ENCODE measurements at places on chromosomes 6 and 20.

DNA sequence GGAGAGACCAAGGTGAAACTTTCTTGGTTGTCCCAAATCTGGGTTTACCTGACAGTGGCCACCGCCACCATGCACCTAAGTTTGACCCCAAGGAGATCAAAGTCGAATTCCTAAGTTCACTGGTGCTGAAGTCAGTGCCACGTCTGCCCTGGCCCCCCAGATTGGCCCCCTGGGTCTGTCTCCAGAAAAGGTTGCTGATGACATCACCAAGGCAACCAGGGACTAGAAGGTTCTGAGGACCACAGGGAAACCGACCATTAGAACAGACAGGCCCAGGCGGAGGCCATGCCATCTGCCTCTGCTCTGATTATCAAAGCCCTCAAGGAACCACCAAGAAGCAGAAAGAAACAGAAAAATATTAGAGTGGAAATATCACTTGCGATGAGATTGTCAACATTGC lies 91.2 kb downstream of the DLL1 start:
- DNase-seq, result no peak

DNA sequence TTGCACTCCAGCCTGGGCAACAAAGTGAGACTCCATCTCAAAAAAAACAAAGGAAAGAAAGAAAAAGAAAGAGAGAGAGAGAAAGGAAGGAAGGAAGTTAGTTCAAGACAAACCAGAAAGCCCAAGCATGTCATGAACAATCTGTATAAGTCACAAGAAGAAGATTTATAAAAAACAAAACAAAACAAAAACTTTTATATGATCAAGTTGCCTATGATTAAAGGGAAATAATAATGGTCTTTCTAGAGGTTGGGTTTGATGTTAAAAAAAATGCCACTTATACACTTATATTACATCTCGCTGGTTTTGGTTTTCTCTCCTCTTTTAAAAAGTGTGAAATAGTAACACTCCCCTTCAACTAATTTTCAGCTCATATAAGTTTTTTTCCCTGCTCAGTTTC lies 146.2 kb upstream of the CARMIL1 start:
- DNase-seq, result no peak

DNA sequence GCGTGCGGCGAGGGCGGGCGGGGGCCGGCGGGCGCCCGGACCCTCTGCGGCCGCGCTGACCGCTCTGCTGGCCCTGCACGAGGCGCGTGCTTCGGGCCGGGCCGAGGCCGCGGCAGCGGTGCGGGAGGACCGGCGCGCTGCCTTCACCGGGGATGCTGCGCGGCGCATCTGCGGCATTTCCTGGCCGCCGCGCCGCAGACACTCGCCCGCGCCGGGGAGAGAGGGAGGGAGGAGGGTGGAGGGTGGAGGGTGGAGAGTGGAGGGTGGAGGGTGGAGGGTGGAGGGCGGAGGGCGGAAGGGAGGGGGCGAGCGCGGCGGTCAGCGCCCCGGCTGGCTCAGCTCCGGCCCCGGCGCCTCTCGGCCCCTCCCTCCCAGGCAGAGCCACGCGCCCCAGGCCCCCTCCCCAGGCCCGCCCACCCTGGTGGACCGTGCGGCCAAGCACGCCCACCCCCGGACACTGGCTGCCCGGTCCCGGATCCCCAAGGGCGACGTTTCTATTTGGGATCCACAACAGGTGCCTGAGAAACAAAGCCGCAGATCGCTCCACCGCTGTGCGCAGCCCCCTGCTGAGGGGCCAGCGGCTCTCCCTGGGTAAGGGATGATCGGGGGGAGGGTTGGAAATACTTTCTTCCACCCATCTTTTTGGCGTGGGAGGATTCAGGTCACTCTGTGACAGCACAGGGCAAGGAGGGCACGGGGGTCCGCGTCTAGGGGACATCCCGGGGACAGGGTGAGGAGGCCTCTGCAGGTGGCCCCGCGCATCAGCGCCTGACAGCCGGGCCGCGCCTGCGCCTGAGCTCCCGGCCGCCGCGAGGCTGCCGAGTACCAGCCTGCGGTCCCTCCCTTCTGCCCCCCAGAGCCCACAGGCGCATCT lies 111.2 kb upstream of the BEND6 start:
- DNase-seq, result peak; percentile 75

GRCh38 chr6:112016320-112016719 lies 37.6 kb upstream of the CCN6 start:
- no peak for DNase-seq

- DNase-seq, result no peak
Measured at GRCh38 chr20:48784273-48784641, 43.5 kb downstream of the PREX1 start.

DNA sequence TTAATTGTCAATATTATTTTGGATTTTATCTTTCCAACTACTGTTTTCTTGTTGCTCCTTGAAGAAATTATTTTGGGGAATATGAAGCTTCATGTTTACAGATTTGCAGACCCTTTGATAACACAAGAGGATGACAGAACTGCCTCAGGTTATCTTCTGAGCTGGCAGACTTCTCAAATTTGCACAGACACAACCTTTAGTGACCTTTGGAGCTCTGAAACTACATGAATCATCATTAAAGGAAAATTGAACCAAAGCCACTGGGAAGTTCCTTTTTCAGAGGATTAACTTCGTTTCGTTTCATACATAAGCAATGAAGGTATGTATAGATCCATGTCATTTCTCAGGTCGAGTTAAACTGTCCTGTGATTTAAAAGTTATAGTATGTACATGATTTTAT lies 85.9 kb downstream of the FBXO5 start:
- DNase-seq, result no peak

GRCh38 chr6:159008656-159009288 lies 8.8 kb upstream of the RSPH3 start:
- DNase-seq, result peak; percentile 19

DNA sequence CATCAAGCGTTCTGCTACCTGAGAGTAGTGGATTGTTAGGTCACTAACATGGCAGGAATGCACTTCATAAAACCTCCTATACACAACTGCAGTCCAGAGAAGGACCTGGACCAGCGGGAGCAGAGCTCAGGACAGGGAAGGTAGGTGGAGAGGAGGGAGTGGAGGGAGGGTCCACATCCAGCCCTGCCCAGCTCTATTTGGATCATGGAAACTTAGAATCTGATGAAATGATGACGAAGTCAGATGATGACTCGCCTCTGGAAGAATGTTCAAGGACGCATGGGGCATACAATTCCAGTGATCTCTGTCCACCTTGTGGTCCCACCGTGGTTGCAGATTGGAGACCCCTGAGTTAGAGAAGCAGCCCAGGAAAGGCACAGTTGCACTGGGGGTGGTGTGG lies 68.8 kb downstream of the CLIC5 start:
- no peak for DNase-seq
